CD4-positive, alpha-beta T cell treated with Interleukin-1 beta for 1 hour (primary cell): ENCODE measurements at places on chromosomes 6 and 20.

- no peak for DNase-seq
These were observed 3.5 kb upstream of the HLA-DRA start for GRCh38 chr6:32436186-32436585.

DNA sequence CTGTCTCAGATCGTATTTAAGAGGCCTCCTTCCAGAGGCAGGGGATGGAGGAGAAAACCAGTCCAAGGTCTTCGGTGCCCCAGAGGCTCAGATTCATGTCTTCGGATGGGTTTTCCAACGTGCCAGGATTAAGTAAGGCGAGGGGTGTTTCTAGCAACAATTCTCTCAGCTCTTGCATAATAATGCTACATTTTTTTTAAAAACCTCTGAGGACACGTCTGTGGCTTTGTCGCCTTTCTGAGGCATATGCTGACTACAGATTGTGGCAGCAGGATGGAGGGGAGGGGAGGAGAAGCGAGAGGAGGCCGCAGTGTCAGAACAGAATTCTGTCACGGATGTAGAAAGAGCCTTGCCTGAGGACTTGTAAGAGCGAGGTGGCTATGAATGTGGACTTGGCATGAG is 17.7 kb upstream of the CCDC167 start:
- DNase-seq: peak; percentile 83

GRCh38 chr20:58875541-58876134 is 23.1 kb downstream of the GNAS start:
- DNase-seq: no peak

DNA sequence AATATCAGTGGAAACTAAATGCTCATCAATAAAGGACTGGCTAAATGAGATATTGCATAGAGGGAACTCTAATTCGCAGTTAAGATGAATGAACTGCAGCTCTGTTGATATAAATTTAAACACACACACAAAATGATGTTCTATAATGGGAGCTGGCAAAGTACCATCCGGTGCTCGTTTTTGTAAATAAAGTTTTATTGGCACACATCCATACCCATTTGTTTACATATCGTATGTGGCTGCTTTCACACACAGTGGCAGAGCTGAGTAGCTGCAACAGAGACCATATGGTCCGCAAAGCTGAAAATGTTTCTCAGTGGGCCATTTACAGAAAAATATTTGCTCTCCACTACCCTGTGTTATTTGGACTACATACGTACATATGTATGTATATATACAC is 120.7 kb downstream of the EDN3 start:
- no peak for DNase-seq

- no peak for DNase-seq
These were observed 76.0 kb upstream of the TOX2 start for GRCh38 chr20:43838703-43839060.

GRCh38 chr20:49349694-49350252 is 71.9 kb upstream of the ZNFX1 start:
- DNase-seq: no peak

DNA sequence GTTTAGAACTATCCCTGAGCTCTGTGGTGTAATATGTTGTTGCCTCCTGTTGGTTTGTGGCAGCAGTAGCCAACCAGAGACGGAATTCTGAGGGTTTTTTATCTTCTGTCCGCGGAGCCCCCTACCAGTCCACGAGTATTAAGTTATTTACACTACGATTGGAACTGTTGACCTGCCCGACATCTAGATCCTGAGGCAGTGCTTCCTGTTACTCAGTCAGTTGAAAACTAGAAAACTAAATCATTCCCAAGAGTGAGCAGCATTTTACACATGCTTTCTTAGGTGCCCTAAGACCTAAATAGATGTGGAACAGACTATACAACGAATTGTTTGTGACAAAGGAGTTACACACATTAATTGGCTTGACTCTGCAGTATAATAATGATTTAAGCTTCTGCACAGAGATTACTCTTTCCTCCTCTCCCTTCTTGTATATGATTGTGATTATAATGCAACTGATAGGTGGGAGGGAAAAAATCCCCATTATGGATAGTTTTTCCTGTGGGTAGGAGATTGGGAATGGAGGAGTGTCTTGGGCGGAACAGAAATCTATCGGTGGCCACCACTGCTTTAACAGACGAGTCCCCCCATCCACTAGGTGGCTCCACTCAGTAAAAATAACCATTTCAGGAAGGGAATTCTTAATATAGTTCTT is 1.7 kb downstream of the LOC128125822 start:
- peak; percentile 67 for DNase-seq

DNA sequence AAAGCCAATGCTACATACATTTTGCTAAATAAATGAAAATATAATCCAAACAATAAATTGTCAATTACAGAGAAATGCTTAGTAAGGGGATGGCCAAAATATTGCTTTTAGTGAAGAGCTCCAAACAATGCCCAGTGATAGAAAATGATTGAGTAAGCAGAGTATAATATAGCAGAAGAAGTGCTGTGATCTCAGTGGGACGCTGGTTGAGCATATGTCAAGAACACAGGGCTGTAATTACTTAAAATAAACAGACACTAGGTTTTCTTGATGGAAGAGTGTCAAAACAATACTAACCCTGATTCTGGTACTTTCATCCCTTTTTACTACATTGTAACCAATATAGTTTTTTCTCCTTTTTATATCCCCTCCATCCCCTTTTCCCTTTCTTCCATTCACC is 150.3 kb downstream of the GRIK2 start:
- no peak for DNase-seq

- no peak for DNase-seq
These were observed 151.4 kb upstream of the LAMA2 start for GRCh38 chr6:128731249-128732165.

DNA sequence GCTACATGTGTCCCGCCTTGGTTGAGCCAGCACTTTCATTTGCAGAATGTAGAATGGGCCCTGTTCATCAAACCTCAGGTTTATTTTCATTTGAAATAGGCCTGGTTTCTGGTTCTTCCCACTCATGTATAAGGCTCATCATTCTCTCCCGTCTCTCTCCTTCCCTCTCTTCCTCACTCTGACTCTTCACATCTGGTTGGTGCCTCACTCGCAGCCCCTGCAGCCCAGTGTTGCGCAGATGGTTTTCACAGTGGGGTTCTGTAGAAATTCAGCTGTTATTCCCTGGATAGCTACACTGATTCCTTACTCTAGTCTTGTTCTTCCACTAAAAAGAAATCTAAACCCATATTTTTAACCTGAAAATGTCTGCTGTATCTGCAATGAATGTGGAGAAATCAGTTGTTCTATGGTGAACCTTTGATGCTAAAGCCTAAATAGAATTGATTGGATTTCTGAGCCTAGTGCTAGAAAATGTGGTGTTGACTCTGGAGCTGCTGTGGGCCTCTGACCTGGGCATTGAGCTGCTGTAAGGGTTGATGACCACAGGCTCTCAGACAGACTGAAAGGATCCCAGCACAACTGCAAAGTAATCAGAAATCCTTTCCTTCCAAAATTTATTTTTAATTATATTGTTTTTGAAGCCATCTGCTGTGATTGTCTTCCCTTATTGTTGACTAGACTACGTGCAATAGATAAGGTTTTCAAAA is 150.3 kb downstream of the TMEM242 start:
- DNase-seq: no peak

DNA sequence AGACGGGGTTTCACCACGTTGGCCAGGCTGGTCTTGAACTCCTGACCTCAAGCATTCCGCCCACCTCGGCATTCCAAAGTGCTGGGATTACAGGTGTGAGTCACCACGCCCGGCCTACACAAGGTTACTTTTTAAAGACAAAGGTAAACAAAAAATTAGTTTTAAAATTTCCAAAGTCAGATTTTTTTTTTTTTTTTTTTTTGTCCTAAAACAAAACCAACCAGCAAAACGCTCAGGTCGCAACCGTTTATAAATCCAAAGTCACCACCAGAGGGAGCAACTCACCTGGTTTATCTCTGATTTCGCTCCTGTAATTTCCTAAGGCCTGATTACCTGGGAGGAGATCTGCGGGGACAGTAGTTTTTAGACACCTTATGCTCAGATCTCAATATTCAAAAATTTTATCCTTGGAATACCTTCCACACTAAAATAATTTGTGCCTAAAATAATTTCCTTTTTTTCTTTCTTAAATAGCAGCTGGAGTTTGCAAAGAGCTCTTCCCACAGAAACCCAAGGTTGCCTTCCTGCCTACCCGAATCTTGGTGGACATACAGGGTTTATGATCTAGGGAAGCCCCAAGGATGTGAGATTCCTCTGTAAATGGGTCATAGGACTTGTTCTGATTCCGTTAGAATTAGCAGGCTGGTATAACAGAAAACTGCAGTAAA is 19.8 kb upstream of the TREM1 start:
- peak; percentile 58 for DNase-seq

- no peak for DNase-seq
These were observed 187.6 kb upstream of the QKI start for GRCh38 chr6:163226836-163227485.

- no peak for DNase-seq
These were observed 62.5 kb upstream of the PTGIS start for GRCh38 chr20:49630396-49630951.

GRCh38 chr6:15194453-15194852 is 51.4 kb upstream of the JARID2 start:
- DNase-seq: no peak

DNA sequence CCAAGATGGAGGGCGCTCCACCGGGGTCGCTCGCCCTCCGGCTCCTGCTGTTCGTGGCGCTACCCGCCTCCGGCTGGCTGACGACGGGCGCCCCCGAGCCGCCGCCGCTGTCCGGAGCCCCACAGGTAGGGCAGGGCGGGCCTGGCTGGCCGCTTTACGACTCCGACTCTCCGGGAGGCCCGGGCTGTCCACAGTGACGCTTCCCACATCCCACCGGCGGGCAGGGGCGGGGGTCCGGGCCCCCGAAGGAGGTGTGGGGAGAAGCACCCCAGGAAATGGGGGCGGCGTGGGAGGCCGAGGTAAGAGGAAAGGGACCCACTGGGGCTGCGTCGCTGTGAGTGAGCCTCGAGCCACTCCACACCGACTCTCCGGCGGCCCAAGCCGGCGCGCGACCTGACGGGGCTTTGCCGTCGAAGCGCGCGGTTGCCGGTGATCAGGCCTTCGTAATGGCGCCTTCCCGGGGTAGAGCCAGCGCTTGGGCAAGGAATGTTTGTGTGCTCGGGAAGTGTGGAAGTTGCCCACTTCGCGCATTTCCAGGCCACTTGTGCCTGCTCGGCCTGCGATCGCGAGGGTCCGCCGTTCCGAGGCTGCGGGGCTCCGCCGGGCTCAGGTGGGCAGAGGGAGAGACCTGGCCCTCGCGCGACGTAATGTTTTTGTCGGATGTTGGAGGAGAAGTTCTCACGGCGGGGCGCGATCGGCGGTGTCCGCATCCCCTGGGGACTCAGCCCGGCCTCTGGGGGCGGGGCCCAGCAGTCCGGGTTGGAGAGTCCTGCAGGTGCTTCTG is 427 bp downstream of the GINM1 start:
- DNase-seq: peak; percentile 26

DNA sequence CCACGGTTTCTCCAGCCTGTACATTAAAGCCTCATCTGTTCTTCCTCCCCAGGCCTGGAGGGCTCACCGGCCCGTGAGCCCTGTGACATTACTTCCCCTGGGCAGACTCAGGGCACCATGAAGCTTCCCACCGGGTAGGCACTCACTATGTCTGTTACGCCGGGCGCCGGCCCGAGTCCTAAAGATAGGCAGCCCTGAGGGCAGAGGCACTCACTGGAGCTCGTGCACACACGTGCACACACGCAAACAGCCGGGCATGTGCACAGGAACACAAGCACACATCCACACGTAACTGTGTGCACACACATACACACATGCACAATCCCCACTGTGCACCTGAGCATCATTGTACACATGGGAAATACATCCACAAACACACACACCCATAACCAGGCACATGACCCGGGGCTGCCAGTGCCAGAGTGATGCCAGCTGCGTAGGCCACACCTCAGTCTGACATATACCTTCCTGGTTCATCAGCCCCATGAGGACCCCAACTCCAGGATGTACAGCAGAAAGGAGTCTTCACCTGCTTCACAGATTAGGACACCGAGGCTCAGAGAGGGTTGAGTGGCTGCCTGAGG is 83.7 kb downstream of the YTHDF1 start:
- no peak for DNase-seq

- no peak for DNase-seq
These were observed 3.7 kb upstream of the SLC17A2 start for GRCh38 chr6:25934156-25934555.

GRCh38 chr6:28212510-28213212 is 12.4 kb upstream of the ZSCAN9 start:
- no peak for DNase-seq

- peak; percentile 98 for DNase-seq
These were observed 79.6 kb upstream of the BTN3A2 start for GRCh38 chr6:26285143-26286134.

GRCh38 chr6:105192707-105193465 is 13.1 kb upstream of the POPDC3 start:
- no peak for DNase-seq

- no peak for DNase-seq
These were observed 1.3 kb upstream of the UNC5CL start for GRCh38 chr6:41040101-41040939.

DNA sequence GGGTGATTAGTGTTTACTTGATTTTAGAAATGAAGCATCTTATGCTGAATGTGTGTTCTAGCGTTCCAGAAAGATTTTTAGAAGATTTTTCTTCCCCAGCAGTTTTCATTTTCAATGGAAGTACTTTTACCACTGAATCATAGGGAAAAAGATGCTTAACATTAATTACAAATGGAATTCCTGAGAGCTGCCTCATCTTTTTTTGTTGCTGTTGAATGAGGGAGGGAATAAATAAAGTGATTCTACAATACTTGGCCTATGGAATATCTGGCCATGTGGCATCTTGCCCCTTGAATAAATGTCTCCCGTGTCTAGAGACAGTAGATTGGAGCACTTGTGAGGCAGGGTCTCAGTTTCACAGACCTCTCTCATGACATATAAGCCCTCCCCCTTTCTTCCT is 44.1 kb upstream of the SLC22A1 start:
- DNase-seq: no peak

GRCh38 chr6:69887026-69887425 is 20.7 kb downstream of the COL19A1 start:
- no peak for DNase-seq

DNA sequence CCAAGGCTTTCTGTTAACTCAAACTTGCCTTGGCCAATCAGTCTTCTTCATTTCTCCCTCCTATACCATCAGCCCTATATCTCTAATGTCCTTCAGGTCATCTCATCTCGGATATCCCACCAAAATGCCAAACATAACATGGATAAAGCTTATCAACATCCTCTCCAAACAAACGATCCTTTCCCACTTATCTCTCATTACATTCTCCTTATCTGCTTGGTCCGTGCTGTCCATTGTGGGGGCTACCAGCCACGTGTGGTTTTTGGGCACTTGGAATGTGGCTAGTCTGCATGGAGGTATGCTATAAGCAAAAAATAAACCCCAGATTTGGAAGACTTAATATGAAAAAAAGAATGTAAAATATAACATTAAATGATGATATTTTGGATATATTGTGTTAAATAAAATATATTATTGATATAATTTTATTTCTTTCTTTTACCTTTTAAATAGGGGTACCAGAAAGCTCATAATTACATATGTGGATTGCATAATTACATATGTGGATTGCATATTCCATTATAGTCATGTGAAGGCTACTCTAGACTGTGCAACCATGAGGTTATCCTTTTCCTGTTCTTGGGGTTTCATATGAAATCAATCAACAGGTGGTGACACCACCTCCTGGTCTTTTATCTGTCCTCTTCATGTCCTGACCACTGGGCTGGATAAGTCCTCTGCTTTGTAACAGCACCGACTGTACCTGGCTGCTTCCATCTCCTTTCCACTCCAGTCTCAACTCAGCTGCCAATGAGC is 123.0 kb downstream of the CD83 start:
- no peak for DNase-seq

GRCh38 chr6:20866935-20867703 is 332.9 kb downstream of the CDKAL1 start:
- DNase-seq: no peak

- DNase-seq: peak; percentile 49
These were observed 12.1 kb upstream of the PDYN start for GRCh38 chr20:2005831-2006426.
